T-helper 17 cell (primary cell): ENCODE measurements at places on chromosomes 1 and 21.

DNA sequence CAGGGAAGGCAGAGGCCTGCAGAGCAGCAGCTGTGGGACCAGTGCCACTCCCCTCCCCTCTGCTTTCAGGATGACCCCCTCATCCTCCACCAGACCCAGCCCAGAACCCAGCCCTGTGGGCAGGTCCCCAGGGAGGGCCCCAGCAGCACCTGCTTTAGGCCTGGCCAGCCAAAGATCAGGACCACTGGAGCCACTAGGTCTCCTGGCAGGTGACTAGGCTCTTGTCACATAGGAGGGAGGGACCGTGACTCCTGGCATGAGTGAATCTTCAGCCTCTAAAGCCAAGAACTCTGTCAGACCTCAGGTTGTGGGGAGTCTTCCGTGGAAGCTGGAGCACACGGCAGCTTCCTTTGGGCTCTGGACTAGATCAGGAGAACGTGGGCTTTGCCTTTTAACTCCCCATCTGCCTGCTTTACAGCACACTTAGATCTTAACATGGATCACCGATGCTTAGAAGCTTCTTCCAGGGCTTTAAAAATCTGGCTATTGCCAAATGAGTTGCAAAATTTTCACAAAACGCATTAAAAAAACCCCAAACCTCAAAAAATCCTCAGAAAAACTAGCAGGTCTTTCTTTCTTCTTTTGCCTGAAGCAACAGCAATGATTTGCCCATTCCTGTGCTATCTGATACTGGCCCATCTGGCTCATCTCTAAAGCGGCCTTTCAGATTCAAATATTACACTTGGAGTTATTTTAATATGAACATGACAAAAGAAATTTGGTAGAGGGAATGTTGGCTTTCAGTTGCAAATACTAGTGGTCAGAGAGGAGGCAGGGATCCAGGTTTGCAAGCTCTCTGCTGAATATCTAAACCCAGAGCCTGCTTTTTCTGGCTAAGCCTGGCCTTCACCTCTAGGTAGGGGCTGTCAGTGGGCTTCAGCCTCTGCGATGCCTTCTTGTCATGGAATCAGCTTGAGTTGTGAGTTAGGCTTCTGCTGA, 235.2 kb downstream of the SDCCAG8 start:
- DNase-seq, result no peak

GRCh38 chr1:203693721-203694120, 67.1 kb downstream of the ATP2B4 start:
- no peak for DNase-seq

DNA sequence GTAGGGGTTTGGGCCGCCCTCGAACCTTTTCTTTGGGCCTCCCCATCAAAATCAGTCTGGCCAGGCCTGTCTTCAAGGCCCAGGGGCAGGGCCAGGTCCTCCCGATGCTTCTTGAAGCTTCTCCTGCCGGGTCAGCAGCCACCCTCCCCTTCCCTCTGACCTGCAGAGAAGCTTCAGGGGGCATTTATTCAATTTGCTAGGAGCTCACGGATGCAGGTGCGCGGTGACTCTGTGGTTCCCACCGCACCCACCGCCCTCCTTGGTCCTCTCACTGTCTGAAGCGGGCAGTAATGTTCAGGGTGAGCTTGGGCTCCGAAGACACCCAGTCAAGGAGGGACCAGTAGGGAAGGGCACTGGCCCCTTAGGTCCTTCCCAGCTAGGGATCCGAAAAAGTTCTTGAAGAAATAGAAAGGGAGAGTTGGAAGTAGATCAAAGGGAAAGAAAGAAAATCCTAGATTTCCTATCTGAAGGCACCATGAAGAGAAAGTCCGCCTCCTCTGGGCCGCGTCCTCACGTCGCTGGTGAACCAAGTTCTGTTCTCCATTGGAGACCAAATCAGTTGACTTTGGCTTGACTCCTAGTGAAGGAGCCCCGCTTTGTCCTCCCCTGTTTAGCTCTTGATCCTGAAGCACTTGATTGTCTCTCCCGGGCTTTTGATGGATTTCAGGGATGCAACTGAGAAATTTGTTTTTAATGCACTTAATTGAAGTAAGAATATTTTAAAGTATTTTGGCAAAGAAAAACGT, 8.7 kb upstream of the RNU1-2 start:
- no peak for DNase-seq

DNA sequence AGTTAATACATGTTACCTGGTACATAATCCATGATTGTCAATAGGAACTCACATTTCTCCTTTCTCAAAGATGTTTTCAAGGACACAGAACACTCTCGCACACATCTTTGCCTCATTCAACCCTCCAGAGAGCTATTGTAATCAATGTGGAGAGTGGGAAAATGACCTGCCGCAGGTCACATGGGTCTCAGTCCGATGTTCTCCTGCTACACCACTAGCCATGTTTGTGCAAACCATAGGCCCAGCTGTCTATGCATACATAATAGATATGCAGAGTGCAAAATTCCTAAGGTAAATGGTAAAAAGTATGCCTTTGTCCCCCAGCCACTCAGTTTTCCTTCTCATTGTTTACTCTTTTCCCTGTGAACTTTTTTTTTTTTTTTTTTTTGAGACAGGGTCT, 89.2 kb downstream of the ADSS2 start:
- DNase-seq, result no peak

DNA sequence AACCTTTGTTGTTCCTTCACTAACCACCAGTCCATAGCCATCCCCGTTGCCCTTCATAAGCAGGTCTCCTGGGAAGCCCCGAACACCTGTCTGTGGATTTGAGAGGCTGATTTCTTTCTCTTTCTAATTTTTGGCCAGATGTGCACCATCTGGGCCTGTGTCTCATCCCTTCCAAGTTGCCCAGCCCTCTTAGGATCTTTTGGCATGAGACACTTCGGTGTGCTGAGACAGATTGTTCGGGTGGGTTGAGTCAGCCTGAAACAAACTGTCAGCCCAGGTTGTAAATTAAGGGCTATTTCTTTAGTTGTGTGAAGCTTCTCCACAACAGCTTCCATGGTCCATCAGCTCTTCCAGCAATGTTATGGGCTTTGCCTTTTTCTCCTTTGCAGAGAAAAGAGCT, 1.4 kb upstream of the DNAJC11 start:
- no peak for DNase-seq
